ENCODE measurements at places on chromosomes 13 and 19. TPM values are rescaled to one million over a fixed set of nuclear protein-coding genes. Genes with fewer than 3 reads are reported as not detected.

- H3K4me1 ChIP-seq = no peaks in the 10 kb centered on the region
- H3K27ac ChIP-seq = no peak overlapping the region
- DNase-seq = no peak
- no peaks in the 10 kb centered on the region for H3K36me3 ChIP-seq
- H3K4me3 ChIP-seq = no peak overlapping the region
These were observed 22.6 kb downstream of the CHST8 start for GRCh38 chr19:33644284-33644836.

GRCh38 chr13:87094646-87095045 lies 576.5 kb upstream of the SLITRK5 start:
- H3K27ac ChIP-seq = no peak overlapping the region
- no peaks in the 10 kb centered on the region for H3K27me3 ChIP-seq
- no peaks in the 10 kb centered on the region for H3K36me3 ChIP-seq
- no peak overlapping the region for H3K4me3 ChIP-seq
- no peak for DNase-seq
- no peaks in the 10 kb centered on the region for H3K4me1 ChIP-seq

GRCh38 chr19:1220976-1221903 lies 15.7 kb downstream of the STK11 start:
- no peaks in the 10 kb centered on the region for H3K27me3 ChIP-seq
- no peak overlapping the region for H3K4me3 ChIP-seq
- DNase-seq = no peak
- no peaks in the 10 kb centered on the region for H3K36me3 ChIP-seq
- no peak overlapping the region for H3K27ac ChIP-seq

GRCh38 chr19:8880868-8881488 lies 48.8 kb downstream of the MBD3L1 start:
- H3K27me3 ChIP-seq = peaks cover 15% of the 10 kb centered on the region
- H3K36me3 ChIP-seq = no peaks in the 10 kb centered on the region
- H3K4me3 ChIP-seq = no peak overlapping the region
- no peak overlapping the region for H3K27ac ChIP-seq

DNA sequence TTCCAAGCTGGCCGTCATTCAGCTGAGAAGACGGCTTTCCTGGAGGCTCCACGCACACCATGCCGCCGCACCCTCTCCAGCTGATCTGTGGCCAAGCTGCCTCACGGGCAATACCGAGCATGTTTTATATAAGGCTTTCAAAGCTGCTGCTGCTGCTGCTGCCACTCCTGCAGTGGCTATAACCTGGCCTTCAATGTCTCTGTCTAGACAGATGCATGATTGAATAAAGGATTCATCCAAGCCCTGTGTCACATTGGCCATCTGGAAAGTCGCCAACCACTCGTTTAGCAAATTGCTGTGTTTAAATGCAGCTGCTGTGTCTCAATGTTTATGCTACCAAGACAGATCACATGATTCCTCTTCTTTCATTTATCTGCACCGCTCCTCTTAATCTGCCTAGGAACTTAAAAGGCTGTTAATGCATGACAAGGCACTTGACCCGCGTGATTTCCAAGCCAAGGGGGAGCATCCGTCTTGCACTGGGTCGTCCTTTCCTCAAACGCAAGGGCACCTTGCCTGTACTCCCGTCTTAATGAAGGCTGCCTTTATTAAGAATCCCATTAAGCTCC lies 114.3 kb downstream of the TEX26 start:
- H3K4me1 ChIP-seq = peaks cover 51% of the 10 kb centered on the region
- H3K36me3 ChIP-seq = no peaks in the 10 kb centered on the region
- DNase-seq = no peak
- H3K4me3 ChIP-seq = no peak overlapping the region
- H3K27me3 ChIP-seq = peaks cover 6% of the 10 kb centered on the region

DNA sequence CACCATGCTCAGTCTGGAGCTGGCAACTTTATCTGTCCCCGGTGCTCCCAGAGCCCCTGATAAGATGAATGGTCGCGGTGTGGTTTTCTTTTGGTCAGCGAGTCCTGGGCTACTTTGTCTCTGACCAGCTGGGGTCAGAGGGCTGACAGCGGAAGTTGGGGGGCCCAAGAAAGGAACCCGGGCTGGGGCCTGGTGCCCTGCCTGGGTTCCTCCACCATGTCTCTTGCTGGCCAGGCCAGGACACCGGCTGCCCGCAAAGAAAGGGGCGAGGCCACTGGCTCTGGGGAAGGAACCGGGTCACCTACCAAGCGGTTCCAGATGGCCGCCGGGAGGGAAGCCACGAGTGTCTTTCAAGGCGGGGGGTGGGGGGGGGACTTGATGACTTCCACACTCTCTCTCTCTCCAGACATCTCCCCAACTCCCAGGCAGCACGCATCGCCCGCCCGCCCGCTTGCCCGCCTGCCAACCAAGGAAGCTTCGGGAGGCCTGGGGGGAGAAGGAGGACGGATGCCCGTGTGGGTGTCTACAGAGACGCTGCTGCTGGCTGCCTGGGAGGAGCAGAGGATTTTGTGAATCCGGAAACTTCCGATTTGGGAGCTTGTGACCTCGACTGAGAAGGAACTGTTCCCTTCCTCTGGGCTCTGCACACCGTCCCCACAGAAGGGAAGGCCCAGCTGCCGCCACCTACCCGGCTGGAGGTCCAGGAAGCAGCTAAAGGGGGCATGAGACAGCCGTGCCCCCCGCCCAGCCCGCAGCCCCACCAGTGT lies 1.1 kb downstream of the PIP5K1C start:
- H3K4me3 ChIP-seq = peak overlapping the region; percentile 90
- DNase-seq = peak; percentile 50
- H3K36me3 ChIP-seq = no peaks in the 10 kb centered on the region
- peaks cover 18% of the 10 kb centered on the region for H3K4me1 ChIP-seq
- no peaks in the 10 kb centered on the region for H3K27me3 ChIP-seq
- peak overlapping the region; percentile 30 for H3K27ac ChIP-seq

GRCh38 chr13:29621051-29621800 lies 25.7 kb upstream of the SLC7A1 start:
- no peaks in the 10 kb centered on the region for H3K4me1 ChIP-seq
- no peak for DNase-seq
- H3K4me3 ChIP-seq = no peak overlapping the region
- H3K27ac ChIP-seq = no peak overlapping the region
- H3K36me3 ChIP-seq = no peaks in the 10 kb centered on the region

- DNase-seq = peak; percentile 51
- H3K27me3 ChIP-seq = peaks cover 7% of the 10 kb centered on the region
- no peak overlapping the region for H3K4me3 ChIP-seq
- H3K36me3 ChIP-seq = no peaks in the 10 kb centered on the region
These were observed 244.4 kb upstream of the MAB21L1 start for GRCh38 chr13:35720690-35721554.

DNA sequence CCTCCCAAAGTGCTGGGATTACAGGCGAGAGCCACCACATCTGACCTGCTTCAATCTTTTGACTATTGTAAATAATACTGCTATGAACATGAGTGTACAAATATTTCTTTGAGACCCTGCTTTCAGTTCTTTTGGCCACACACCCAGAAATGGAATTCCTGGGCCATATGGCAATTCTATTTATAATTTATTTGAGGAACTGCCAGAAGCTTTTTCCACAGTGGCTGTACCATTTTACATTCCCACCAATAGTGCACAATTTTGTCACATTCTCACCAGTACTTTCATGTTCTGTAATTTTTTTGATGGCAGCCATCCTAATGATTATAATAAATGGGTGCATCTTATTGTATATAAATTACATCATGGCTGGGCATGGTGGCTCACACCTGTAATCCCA lies 13.7 kb upstream of the FCER2 start:
- H3K27ac ChIP-seq = no peak overlapping the region
- H3K4me3 ChIP-seq = no peak overlapping the region
- H3K36me3 ChIP-seq = no peaks in the 10 kb centered on the region
- H3K4me1 ChIP-seq = peaks cover 5% of the 10 kb centered on the region
- no peaks in the 10 kb centered on the region for H3K27me3 ChIP-seq
- DNase-seq = no peak

GRCh38 chr13:93736081-93736480 lies 509.5 kb downstream of the GPC6 start:
- H3K27me3 ChIP-seq = no peaks in the 10 kb centered on the region
- DNase-seq = no peak
- no peak overlapping the region for H3K4me3 ChIP-seq
- no peaks in the 10 kb centered on the region for H3K4me1 ChIP-seq
- H3K36me3 ChIP-seq = no peaks in the 10 kb centered on the region

- peaks cover 18% of the 10 kb centered on the region for H3K4me1 ChIP-seq
- H3K36me3 ChIP-seq = peaks cover 25% of the 10 kb centered on the region
- no peak overlapping the region for H3K4me3 ChIP-seq
- H3K27me3 ChIP-seq = no peaks in the 10 kb centered on the region
These were observed 7.9 kb downstream of the INTS6 start for GRCh38 chr13:51444922-51445321.

- H3K4me3 ChIP-seq = no peak overlapping the region
- no peak overlapping the region for H3K27ac ChIP-seq
- no peaks in the 10 kb centered on the region for H3K27me3 ChIP-seq
These were observed 1368.7 kb downstream of the UQCRFS1 start for GRCh38 chr19:27844261-27844660.

- no peak for DNase-seq
- H3K36me3 ChIP-seq = no peaks in the 10 kb centered on the region
- H3K4me1 ChIP-seq = no peaks in the 10 kb centered on the region
- H3K27me3 ChIP-seq = no peaks in the 10 kb centered on the region
These were observed 22.3 kb downstream of the CEBPG start for GRCh38 chr19:33395561-33396550.

Gene PTPRS
- 0.69 TPM for total RNA-seq

Gene ZNF470
- total RNA-seq = 1.7 TPM

Gene DNAJC15
- 16.4 TPM for total RNA-seq

Data from activated CD4-positive, alpha-beta memory T cell treated with anti-CD3 and anti-CD28 coated beads for 36 hours (primary cell).